ENCODE measurements at places on chromosomes 5 and 9.

GRCh38 chr9:7859701-7860334 lies 60.2 kb upstream of the DMAC1 start:
- no peak for DNase-seq

DNA sequence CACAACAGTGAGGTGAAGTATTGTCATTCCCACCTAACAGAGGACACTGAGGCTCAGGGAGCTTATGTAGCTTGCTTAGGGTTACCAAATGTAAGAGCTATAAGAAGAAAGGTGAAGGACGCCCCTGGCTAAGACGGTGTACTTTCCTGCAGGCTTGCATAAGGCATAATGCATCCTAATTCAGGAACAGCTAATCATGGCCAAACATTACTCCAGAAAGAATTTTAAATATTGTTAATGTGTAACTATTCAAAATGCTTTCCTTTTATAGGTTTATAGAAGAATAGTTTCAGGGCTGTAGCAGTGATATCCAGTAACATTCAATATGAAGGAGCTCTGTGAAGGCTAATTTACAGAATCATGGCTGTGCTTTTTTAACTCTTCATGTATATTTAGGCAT lies 479.1 kb downstream of the BNC2 start:
- DNase-seq: no peak

GRCh38 chr5:92780057-92780456 lies 801.0 kb downstream of the NR2F1-AS1 start:
- no peak for DNase-seq

DNA sequence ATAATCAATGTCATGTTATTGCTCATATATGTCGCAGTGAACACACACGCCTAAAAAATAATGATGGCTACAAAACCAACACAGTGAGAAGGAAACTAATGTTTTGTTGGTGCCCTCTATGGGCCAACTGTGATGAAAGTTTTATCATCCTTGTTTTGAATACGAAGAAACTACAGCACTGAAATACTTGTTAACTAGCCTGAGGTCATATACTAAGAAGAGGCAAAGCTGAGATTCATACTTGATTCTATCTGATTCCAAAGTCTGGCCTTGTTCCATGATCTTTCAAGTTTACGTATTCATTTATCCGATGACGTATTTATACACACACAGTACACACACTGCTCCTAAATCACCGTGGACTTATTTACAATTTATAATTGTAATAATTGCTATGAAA lies 16.1 kb upstream of the DRD1 start:
- DNase-seq: no peak

DNA sequence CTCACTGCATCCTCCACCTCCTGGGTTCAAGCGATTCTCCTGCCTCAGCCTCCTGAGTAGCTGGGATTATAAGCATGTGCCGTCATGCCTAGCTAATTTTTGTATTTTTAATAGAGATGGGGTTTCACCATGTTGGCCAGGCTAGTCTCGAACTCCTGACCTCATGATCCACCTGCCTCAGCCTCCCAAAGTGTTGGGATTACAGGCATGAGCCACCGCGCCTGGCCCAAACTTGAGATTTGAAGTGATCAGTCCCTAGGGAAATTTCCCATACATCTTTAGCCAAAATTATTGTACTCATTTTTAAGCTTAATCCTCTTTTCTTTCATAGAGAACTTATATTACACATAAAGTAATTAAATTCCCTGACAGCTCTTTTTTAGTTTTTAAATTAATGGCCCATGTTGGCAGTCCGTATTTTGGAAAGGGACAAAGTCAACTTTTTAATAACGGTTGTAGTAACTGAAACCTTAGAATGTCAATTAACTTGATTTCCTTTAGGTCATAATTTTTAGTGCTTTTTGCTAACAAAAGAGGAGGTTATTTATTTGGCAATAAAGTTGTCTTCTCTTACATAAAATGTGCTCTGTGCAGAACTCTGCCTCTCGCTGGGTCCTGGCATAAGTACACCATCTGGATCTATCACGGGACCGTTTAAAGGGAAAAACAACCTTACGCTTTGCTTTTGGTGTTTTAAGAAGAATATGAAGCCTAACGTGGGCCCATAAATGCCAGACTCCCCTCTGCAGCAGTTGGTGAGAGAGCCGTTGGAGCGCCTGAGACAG lies 142.3 kb upstream of the OTULINL start:
- DNase-seq: no peak

DNA sequence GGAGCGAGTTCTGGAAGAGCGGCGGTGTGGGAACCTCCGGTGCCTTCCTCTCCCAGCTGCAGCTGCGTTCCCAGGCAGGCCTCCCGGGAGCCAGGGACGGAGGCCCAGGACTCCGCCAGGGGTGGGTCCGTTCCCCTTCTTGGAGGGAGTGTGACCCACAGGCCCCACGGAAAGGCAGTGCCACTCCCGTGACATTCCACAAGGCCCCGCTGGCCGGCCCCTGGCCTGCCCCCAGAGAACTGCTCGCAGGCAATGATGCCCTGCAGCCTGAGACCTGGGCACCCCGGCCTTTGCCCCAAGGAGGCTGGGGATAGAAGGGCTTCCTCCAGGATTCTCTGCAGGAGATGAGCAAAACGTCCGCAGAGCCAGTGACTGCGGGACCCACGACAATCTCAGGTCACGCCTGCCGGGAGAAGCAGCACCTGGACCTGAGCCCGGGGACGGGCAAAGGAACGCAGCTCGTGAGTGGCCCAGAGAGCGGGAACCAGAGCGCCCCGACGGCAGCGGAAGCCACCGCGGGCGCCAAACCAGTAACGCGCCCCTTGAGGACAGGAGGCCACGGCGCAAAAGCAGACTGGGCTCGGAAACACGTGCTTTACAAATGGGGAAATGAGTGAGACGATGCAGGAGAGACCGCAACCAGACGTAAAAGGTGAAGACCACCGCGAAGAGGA lies 9.3 kb downstream of the OBP2B start:
- no peak for DNase-seq

- DNase-seq: no peak
Observed at GRCh38 chr5:72397836-72398235, 77.7 kb downstream of the PTCD2 start.

- no peak for DNase-seq
Observed at GRCh38 chr5:1723957-1724821, 75.4 kb downstream of the MRPL36 start.

- no peak for DNase-seq
Observed at GRCh38 chr5:100902440-100903038, 543 bp downstream of the ST8SIA4 start.

- no peak for DNase-seq
Observed at GRCh38 chr5:20974426-20974825, 986.4 kb upstream of the CDH18 start.

GRCh38 chr9:27527702-27528075 lies 1.9 kb downstream of the MOB3B start:
- DNase-seq: no peak

- DNase-seq: no peak
Observed at GRCh38 chr5:179879690-179880010, 21.0 kb upstream of the MRNIP start.

DNA sequence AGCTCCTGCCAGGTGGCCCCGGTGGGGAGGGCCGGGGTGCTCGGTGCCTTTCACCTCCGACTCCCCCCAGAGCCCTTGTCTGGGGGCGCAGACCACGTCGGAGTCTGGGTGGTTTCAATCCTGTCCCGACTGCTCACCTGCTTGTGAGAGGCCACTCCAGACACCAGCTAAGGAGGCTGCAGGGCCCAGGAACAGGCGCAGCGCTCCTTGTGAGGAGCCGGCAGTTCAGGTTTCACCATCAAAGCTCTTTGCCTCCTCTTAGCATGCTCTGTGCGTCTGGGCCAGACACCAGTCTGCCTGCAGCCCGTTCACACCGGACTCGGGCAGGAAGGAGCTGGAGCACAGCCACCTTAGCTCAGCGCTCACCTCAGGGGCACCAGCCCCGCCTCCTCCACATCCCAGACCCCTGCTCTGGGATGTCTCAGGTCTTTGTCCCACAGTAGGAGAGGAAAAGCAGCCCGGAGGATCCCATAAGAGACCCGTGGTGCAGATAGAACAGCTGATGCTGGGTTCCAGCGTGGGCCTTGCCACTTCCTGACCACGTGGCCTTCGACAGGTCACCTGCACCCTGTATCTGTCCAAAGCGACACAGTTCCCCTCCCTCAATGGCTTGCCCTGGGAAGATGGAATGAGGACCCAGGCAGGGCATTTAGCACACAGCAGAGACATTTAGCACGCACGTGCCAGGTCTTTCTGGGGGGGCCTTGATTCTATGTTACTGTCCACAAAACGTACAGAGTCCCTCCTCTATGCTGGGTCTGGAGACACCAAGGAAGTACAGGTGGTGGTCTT lies 106.2 kb upstream of the LMX1B start:
- DNase-seq: no peak

- no peak for DNase-seq
Observed at GRCh38 chr9:98191671-98192502, 550 bp downstream of the CORO2A start.

DNA sequence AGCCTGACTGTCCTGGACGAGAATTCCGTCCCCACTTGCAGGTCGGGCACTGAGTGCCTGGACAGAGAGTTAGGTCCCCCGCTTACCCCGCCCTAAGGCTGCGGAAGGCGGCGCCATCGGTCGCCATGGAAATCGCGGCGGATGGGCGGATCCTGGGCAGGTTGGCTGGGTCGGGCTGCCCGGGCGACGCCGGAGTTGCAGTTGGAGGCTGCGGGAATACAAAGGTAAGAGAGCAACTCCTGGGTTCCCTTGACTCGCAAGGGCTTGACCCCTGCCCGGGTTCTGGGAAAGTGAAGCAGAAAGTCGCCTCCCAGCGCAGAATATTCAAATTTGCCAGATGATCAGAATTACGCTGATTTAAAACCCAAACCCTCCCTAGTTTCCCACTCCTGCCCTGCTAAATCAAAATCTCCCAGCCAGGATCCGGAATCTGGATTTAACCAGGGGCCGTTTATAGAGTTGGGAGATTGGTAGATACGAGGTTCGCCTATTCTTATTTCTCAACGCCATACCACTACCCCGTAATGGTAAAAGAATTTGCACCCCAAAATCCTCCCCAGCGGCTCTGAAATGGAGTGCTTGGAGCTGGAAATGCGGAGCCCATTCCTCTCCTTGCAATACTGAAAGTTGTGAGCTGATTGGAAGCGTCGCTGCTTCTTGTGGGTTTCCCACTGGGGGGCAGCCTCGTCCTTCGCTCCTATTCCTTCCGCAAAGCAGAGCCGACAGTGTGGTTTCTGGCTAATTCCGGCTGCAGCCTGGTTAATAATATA lies 156.4 kb upstream of the RASEF start:
- no peak for DNase-seq

GRCh38 chr5:154447089-154447725 lies 1.4 kb downstream of the SAP30L start:
- DNase-seq: no peak

DNA sequence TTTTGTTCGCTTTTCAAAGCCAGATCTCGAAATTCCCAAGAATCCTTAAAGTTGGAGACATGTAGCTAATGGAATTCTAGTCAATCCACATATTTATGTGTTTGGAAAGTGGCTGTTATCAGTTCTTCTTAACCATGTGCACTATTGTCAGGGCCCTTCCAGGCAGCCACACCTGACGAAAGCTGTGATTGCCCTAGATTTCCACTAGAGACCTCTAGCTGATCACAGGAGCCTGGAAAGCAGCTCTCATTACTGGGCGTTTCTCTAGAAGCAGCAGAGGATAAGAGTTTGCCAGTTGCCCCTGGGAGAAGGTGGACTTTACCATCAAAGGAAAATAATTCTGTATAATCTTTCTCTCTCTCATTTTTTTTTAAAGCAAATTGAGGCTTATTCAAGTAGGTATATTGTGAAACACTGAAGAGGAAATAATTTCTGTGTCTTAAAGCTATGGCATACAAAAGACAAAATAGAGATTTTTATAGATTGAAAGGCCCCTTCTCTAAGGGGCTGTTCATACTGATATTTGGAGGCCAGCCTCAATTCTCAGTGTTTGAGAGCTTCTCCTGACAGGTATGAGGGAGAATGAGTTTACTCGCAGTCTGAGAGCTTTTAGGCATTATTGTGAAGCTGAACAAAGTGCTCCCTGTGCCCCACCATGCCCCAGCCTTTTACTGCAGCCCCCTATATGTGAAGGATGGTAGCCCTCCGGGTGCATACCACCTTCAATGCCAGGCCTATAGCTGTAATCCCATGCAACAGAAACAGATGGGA lies 405.4 kb upstream of the ACTBL2 start:
- DNase-seq: no peak

DNA sequence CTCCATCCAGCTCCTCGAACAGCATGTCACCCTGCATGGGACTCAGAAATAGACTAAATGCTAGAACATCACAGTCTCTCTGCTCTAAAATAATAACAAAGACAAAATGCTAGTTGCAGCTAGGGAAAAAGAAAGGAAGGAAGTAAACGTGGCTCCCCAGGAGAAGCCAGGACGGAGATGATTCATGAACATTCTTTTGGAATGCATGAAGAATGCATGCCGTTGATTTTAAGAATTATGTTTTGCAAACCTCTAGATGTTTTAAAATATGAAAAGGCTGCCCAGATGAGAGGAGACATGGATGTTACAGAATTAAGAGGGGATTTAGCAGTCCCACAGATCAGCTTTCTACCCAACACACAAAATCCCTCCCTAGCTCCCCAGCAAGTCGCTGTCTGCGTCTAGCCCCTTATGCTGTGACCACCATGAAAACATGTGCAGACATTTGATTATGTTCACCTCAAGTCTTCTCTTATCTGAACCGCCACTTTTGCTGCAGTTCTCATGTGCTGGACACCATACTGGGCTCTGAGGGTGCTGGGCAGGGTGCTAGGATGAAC lies 139.4 kb upstream of the LMX1B start:
- DNase-seq: no peak

GRCh38 chr9:127947841-127948710 lies 10.4 kb upstream of the DPM2 start:
- DNase-seq: no peak

DNA sequence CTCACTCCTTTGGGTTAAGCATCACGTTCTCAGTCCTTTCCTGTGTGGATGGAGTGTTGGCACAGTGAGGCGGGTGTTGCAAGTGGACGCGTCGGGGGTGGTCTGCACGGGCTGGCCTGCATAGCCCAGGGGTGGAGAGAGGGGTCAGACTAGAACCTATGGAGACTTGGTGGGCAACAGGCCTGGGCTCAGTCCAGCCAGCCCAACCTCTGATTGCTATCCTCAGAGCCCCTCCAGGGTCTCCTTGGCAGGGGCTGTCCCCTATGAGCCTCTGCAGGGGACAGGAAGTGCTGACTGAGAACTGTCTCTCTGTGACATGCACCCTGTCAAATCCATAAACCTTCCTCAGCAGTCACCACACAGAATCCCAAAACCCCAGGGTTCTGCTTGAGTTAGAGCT lies 2.3 kb downstream of the DCANP1 start:
- DNase-seq: no peak

- no peak for DNase-seq
Observed at GRCh38 chr9:79015951-79016350, 555.8 kb upstream of the TLE4 start.

GRCh38 chr5:139177809-139178588 lies 20.2 kb downstream of the SIL1 start:
- no peak for DNase-seq

GRCh38 chr5:128796506-128796905 lies 168.8 kb upstream of the SLC27A6 start:
- DNase-seq: no peak

DNA sequence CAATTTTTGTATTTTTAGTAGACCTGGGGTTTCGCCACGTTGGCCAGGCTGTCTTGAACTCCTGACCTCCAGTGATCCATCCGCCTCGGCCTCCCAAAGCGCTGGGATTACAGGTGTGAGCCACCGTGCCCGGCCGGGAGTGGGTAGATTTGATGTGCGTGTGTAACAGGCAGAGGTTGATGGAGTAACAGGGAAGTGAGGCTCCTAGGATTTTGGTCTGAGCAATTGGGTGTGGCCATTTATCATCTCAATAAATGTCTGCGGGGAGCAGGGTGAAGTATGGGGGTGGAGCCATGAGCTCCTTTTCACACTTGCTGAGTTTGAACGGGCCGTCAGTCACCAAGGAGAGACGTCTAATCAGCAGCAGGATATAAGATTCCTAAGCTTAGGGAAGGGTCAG lies 1.2 kb upstream of the REXO4 start:
- no peak for DNase-seq
